ENCODE measurements at places on chromosomes 7 and 10. TPM values are rescaled to one million over a fixed set of nuclear protein-coding genes. Genes with fewer than 3 reads are reported as not detected.

GRCh38 chr7:76291351-76292212, 10.9 kb upstream of the HSPB1 start:
- DNase-seq, result peak; percentile 70

DNA sequence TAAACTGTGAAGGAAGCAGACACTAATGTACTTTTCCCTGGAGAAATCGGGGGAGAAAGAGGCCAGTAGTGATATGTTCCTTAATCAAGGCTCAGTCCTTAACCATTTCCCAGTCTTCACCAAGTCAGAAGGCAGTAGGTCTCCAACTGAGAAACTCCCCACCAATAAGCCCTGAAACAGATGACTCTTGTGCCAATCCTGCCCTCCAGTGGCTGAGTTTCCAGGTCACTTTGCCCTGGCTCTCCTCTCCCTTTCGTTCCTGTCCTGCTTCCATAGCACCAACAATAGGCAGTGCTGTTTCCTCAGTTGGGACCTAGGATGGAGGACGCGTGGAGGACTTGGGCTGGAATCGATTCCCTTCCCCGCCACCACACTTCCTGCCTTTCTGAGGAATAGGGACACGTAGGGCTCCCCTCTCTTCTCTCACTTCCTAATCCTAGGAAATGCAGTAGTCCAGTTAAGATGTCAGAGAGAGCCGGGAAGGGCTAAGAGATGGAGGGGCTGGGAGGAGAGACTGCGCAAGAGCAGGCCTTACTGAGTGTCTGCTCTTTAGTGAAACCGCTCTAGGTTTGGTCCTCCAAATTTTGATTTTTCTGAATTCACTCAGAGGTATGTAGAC, 23.4 kb downstream of the ATOH7 start:
- DNase-seq, result no peak

DNA sequence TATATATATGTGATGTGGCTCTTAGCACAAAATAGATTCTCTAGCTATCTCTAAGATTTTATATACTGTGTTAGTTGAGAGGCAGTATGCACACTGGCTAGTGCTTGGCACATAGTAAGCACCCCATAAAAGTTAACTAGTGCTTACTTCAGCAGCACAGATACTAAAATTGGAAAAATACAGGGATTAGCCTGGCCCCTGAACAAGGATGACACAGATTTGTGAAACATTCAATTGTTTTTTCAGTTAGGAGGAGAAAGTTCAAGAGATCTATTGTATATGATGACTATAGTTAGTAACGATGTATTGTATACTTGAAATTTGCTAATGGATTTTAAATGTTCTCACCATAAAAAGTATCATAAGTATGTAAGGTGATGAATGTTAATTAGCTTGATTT, 78.3 kb upstream of the LRRC17 start:
- no peak for DNase-seq

DNA sequence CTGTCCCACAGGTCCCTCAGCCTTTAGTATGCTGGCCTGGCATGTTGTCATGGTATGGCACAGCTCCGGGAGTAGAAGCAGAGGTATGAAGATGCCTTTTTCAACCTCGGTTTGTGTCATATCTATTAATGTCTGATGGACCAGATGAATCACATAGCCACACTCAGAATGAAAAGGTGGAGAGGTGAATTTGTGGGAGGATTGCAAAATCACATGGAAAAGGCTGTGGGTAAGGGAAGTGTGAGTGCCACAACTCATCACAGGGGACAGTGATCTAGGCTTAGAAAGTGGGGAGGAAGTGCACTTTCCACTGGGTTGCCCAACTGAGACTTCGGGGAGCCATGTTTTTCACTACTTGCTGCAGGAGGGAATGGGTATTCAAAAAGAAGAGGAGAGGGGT, 190.7 kb downstream of the WDR11 start:
- no peak for DNase-seq

Gene AKR1C8
- 0.50 TPM for polyA plus RNA-seq

Gene ZNF777
- 13.3 TPM for polyA plus RNA-seq

DNA sequence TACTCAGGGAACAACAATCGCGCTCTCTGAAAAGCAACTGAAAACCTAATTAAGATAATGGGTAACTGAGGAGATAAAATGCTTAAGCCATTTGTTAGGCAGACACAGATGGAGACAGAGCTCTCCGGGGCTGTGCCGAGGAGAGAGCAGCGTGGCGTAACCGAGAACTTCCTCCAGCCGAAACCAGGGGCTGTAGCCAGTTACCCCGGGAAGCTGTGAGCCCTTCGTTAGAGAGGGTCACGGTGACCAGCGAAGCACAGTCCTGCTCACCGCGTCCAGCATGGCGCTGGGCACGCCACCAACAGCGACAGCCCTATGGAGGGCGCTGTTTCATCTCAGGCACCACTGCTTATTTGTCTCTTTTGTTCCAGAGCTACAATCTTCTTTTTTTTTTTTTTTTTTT, 16.1 kb downstream of the PAPOLB start:
- DNase-seq, result no peak

DNA sequence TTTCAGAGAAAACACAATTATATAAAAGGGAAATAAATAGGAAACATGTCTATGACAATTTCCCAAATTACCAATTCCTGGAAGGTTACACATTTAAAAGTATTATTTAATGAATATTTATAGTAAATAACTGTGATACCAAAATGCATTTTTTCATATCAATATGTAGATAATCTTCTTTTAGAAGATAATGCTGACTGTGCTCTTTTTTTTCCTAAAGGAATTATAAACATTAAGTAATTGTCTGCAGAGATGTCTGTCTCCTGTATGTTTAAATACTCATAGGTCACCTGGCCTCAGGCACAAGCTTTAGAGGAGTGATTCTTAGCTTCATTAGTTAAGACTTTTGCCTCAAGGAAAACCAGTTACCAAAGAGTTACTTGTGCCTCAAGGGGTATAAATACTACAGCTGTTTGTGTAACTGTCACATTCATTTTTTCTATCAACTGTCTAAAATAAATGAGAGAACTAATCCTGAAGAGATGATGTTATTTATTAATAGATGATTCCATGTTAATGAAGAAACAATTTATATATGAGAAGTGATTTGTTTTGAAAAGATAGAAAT, 77.1 kb downstream of the DNAJC1 start:
- DNase-seq, result no peak

Gene PRPS1L1
- not detected for polyA plus RNA-seq

DNA sequence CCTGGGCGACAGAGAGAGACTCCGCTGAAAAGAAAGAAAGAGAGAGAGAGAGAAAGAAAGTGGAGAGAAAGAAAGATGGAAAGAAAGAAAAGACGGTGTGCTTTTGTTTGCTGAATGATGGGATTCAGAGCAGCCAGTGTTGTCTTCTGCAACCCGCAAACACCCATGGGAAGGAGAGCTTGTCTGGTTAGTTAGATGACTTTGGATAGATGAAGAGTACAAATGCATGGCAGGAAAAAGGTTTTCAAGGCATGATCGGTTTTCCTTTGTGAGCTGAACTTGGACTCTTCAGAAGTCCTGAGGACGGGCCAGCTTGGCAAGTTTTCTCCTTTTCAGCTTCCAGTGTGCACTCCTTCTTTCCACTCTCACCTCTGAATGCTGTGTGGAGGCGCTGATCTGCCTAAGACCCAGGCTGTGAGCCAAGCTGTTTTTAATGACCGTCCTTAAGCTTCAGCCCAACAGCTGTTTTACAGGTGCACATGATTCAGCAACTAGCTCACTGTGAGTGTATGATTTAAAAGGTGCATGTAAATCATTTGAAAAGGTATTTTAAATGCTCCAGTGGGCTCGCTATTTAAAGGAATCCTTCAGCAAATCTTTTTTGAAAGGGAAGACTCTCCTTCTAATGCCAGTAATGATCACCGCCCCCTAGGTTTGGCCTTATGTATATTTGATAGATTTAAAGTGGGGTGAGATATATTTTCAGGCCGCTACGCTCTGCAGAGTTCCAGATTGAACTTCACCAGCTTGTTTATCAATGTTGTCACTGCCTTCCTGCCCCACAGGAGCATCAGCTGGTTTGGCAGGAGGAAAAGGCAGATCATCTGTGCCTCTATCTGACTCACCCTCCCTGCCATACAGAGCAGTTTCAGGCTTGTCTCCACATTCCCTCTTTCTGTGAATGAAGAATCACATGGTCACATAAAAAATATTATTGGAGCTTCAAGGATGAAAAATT, 115.0 kb downstream of the PLXDC2 start:
- DNase-seq, result peak; percentile 54

Gene PLAC9
- polyA plus RNA-seq, result 16.0 TPM

GRCh38 chr10:28984431-28984830, 304.4 kb upstream of the LYZL1 start:
- no peak for DNase-seq

Gene FGFBP3
- 3.3 TPM for polyA plus RNA-seq

DNA sequence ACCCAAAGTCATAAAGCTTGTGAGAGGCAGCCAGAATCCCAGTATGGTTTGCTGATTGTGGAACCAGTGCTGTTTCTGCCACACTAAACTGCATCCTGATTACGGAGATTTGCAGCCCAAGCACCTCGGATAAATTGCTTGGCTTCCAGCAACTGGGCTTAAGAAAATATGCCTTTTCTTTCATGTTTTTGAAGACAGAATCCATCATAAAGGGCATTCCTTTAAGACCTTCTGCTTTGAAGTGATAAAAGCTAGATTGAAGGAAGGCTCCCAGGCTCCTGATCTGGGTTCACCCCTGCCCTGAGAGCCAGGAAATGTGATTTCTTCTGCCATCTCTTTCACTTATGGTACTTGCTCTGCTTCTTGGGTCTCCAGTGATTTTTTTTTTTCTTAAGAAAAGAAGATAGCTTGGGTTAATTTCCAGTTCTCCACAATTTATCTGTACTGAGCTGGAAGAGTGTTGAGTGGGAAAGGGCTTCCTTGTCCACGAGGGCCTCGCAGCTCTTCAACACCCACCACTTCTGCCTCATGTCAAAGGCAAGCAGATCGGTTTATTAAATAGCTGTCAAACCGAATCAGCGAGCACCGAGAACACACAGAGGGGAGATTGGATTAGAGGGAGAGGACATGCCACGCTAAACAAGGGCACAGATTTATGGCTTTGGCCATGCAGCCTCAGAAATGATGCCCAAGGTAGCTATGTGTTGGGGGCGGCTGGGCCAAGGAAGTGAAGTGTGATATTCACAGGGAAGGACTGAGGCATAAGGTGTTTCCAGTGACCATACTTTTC, 94.9 kb upstream of the TBX20 start:
- no peak for DNase-seq

Gene GDF10
- 1.4 TPM for polyA plus RNA-seq

DNA sequence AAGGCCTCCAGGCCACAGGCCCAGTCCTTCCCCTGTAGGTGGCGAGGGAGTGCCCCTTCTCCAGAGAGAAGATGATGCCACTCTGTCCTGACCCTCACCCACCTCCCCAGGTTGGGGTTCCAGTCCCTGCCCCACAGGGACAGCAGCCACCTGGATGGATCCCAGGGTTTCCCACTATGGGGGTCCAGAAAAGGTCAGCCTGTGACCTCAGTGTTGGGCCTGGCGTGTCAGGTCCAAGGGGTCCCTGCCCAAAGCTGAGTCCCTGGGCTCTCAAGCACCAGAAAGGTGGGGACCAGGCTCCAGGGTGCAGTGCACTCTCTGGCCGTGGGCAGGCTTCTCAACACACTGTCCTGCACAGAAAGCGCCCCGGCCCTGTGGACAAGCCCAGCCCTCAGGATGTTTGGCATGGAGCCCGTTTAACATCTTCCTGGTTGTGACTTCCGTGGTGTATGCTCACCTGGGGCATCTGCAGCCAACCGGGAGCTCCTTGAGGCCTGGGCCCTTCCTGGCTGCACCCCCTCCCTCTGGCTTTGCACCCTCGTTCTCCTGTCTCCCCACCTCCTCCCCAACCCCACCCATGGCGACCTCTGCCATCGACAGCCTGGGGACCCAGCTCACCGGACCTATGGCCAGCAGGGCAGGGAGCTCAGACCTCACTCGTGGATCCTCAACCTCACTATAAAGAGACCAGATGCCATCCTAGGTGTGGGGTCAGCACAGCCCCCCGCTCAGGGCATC, 58.3 kb upstream of the PPP2R2D start:
- DNase-seq, result no peak
